ENCODE measurements at places on chromosomes 4 and X. TPM values are rescaled to one million over a fixed set of nuclear protein-coding genes. Genes with fewer than 3 reads are reported as not detected.

NDNF gene
- 0.10 TPM for total RNA-seq

DNA sequence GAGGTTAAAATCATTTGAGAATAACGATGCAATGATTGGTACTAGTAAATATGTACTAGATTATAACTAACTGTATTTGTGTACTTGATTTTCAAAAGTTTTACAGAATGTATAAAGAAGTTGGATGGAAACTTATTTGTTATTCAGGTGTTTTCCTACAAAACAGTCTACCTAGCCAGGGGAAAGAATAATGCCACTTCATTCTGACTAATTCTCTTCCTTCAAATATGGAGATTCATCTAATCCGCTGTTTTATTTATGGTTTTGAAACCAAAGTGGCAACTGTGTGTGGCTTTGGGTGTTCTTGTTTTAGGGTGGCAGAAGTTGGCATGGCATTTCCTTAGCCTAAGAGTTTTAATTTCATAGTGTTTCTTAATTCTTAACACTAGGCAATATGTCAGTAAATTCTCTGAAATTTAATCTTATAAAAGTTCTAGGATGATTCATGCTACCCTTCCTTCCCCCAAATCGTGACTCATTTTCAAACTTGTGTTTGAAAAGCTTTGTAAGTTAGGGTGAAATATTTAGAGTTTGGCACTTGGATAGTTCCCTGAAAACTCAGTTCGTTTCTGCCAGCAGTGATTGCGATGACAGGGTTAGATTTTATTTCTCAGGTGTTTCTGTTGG lies 62.6 kb downstream of the DCLK2 start:
- no peak for DNase-seq

DNA sequence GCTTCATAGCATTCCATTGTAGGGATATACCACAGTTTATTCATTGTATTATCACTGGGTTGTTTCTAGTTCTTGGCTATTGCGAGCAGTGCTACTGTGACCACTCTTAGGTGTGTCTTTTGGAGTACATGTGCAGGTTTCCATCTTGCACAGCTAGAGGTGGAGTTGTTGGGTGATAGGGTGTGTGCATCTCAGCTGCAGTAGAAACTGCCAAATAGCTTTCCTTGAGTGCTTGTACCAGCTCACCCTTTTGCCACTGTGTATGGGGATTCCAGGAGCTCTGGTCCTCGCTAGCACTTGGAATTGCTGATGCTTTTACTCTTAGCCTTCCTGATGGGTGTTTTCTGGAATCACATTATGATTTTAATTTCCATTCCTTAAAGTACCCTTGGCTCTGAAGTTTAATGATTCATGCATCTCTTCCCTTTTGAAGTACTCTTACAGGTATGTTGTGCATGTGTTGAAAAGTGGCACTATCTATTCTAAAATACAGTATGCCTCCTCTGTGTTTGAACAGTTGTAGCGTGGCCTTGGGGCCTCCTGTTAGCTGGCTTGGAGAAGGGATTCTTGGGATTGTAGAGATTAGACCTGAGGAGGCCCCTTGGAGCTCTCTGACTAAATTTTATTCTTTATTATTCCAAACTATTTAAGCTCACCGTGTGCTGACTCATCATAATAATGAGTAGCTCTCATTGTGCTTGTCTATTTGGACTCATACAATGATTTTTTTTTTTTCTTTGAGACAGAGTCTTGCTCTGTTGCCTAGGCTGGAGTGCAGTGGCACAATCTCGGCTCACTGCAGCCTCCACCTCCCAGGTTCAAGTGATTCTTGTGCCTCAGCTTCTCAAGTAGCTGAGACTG lies 38.4 kb downstream of the HTT start:
- DNase-seq = no peak

DNA sequence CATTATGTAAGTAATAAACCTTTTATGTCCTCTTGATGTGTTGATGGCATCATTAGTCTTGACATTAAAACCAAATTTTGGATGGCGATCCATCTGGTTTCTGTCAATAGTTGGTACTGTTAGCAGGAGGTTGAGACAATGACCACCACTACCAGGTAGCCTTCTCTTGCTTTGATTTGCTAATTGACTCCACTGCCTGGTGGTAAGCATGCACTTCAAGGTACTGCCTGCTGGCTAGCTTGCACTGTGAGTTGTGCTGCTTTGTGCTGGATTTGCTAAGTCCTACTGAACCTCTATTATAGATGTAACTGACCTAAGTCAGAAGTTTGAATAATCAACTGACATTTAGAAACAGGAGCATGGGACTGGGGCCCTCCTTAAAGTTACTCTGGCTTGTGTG lies 46.3 kb downstream of the ATP1B4 start:
- no peak for DNase-seq

GRCh38 chrX:66684196-66684595 lies 45.3 kb upstream of the EDA2R start:
- DNase-seq = no peak

All from Panc1 (cell line).